ENCODE measurements at places on chromosomes 2 and 18.

- no peak for DNase-seq
These were observed 27.8 kb upstream of the TTC39C start for GRCh38 chr18:23986600-23987359.

GRCh38 chr2:122083256-122084048 is 328.0 kb downstream of the TSN start:
- DNase-seq = no peak

DNA sequence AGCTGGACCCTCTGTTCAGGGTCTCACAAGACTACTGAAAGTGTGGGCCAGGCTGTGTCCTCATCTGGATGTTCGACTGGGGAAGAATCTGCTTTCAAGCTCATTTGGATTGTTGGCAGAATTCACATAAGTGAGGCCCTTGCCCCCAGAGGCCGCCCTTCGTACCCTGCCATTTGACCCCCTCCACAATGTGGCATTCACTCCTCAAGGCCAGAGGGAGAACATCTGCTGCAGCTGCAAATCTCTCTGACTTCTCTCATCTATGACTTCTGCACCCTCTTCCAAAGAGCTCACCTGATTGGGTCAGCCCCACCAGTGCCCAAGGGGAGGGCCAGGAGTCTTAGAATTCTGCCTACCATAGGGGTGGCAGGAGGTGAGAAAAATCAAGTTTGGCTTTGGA is 3.9 kb upstream of the CNDP2 start:
- no peak for DNase-seq

DNA sequence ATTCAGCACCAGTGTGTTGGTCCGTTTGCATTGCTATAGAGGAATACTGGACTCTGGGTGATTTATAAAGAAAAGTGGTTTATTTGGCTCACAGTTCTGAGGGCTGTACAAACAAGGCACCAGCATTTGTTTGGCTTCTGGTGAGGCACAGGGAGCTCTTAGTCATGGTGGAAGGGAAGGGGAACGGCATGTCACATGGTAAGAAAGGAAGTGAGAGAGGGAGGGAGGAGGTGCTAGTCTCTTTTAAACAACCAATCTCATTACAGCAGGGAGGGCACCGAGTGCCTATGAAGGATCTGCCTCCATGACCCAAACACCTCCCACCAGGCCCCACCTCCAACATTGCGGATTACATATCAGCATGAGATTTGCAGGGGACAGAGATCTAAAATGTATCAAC is 143.9 kb upstream of the DLX2 start:
- no peak for DNase-seq

DNA sequence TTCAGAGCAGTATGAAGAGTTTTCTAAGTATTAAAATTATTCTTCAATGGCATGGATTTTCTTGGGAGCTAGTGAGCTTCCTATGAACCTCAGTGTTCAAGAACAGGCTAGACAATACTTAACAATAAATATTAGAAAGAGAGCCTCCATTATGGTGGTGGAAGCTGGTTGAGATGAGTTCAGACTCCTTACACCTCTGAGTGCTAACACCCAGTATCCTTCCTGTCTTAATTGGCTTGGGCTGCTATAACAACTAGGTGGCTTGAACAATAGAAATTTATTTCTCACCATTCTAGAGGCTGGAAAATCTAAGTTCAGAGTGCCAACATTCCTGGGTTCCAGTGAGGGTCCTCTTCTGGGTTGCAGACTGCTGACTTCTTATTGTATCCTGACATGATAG is 369.4 kb upstream of the HNRNPA3 start:
- DNase-seq = no peak

- peak; percentile 31 for DNase-seq
These were observed 9.4 kb downstream of the GPD2 start for GRCh38 chr2:156445296-156446220.

DNA sequence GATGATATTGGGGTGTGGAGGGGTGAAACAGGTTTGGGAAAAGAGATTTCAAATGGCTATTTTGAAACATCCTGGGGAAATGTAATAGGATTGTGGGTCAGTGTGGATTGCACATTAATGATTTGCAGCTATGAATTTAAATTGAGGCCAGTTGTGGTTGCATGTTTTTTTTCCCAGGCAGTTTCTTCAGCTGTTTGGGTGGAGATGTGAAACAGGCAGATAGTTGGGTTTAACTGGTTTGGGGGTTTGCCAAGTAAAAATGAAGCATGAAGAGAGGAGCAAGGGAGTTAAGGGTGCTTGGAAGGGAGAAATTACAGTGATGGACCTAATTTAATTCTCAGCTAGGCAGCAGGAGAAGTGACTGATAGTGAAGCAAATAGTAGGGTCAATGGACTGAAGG is 16.8 kb downstream of the GPD2 start:
- DNase-seq = no peak

DNA sequence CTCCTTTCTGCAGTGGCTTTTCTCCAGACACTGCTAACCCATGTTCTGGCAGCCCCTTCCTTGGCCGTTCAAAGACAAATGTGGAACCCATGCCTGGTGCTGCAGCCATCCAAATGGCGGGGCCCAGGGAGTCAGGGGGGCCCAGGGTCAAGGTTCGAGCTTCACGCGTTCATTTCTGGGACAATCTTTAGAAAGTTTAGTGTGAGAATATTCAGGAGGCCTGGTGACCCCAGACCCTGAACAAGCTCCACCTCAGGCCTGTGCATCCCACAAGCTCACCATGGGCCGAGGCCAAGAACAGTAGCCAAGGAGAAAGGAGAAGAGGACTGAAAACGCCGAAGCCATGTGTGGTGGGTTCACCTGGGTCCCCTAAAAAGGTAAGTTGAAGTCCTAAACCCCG is 54.4 kb downstream of the ANKMY1 start:
- DNase-seq = no peak

- DNase-seq = no peak
These were observed 94.6 kb downstream of the LCLAT1 start for GRCh38 chr2:30541680-30542079.

DNA sequence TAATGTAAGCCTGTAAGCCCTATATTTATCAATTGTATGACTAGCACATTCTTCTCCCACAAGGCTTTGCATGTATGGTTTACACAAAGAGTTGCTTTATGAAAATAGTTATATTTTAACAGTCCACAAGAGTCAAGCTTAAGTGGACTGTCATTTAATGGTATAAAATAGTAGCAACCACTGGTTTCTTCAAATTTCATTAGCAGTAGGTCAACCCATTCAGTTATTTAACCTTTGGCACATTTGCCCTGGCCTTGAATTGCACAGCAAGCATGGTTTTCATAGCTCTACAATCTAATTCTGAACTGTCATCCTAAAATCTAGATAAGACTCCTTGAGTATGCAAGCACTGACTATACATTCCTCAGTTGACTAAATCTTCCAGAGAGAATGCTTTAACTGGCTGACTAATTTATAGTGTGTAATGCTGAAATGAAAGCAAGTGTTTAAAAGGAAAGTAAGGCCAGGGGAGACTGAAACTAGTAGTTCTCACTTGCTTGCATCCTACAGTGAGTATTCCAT is 1.8 kb downstream of the DPP4 start:
- DNase-seq = peak; percentile 39

- DNase-seq = no peak
These were observed 242.0 kb upstream of the LYPD1 start for GRCh38 chr2:132911726-132912724.

- no peak for DNase-seq
These were observed 117.8 kb downstream of the NFATC1 start for GRCh38 chr18:79513381-79514081.

DNA sequence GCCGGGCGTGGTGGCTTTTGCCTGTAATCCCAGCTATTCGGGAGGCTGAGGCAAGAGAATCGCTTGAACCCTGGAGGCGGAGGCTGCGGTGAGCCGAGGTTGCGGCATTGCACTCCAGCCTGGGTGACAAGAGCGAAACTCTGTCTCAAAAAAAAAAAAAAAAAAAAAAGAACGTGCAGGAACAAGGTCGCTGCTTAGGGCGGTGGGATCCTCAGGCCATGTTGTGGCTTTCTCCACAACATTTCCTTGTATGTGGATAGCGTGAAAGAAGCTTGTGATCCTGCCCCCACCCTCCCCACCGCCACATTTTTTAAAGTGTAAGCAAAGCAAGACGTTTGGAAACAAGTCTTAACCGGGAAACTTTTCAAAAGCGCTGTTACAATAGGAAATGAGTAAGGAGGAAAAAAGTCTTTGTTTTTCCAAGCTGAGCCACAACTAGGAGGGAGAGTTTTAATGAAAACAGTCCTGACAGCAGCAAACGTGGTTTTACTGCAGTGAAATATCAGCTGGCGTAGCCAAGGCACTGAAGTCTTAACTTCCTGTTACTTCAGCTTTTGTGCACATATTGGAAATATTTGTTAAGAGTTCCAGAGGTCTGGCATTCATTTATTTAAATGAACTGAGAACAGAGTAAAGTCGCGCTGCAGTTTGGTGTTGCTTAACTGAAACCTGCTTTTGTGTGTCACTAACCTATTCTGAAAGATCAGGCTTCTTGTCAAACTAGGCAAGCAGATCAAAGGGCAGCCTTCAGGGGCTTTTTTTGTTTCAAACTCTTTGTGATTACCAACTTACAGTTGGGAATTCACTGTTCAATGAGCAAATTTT is 3.8 kb downstream of the TGIF1 start:
- DNase-seq = peak; percentile 90

DNA sequence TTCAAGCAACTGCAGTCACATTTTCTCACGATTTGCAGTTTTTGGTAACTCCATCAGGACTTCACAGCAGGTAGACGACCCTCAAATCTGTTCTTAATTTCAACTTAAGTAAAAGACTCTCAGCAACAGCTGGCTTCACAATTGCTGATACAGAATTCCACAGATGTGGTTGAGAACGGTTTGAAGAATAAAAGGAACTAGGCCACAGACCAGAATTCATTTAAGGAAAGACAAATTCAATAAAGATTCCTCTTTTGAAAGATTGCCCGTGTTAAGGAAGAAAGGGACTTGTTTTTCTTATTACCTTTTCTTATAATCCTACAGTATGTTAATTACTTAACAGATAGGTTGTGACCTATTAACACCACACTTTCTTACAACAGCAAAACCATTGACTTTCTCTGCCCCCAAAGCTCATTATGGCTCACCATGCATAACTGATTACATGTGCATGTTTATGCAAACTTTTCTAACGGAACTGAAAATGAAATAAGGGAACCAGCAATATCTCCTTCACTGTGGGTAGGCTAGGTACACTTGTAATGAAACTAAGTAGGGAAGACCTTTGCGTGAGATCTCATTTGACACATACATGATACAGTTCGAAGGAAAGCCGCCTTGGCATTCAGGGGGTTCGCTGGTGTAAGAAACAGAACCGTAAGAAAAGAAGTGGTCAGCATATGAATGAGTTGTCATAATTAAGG is 4.7 kb upstream of the ZNF516 start:
- DNase-seq = no peak

DNA sequence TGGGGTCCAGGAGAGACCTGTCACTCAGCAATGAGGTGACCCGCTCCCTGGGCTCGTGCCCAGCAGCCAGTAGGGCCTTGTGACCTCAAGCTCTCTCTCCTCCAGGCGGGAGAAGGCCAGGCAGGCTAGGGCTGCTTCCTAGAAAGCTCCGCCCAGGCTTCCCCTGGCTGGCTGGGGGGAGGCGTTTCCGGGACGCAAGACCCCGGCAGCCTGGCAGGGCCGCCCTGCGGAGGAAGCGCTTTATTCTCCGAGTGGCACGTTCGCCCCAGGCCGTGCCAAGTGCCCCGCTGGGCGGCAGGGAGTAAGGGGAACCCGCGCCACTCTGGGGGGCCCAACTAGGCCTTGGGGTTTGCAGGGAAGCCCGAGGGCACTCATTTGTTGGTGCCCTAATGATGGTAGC is 21.2 kb upstream of the EPAS1 start:
- no peak for DNase-seq

DNA sequence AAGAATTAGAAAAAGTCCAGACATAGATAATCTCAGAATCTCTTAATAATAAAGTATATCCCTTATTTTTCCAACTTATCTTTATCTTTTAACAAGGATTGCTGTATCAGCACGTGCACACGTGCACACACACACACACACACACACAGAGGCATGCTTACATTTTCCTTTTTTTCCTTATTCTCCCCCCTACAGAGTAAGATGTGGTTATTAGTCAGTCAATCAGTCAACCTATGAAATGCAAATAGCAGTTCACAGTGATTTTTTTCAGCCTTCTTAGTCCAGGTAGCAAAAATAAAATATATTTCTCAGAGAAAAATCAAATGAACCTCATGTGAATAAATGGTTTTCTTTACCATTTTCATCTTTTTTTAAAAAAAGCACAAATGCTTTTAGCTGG is 506.2 kb upstream of the SLC39A10 start:
- no peak for DNase-seq

DNA sequence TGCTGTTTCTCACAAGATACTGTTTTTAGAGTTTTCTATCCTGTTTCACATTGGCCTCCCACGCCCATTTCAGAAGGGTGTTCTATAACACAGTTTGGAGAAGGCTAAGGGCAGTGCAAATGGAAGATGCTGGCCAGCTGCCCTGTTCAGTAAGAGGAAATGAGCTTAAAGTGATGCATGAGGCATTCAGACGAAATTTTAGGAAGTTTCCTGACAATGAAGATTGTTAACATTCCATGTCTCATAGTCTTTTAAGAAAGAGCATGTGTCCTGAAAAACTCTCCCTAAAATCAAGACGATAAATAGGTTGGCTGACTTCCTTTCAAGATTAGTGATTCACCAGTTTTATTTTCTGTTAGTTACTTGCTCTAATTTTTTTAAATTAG is 484.2 kb upstream of the NRP2 start:
- peak; percentile 11 for DNase-seq

DNA sequence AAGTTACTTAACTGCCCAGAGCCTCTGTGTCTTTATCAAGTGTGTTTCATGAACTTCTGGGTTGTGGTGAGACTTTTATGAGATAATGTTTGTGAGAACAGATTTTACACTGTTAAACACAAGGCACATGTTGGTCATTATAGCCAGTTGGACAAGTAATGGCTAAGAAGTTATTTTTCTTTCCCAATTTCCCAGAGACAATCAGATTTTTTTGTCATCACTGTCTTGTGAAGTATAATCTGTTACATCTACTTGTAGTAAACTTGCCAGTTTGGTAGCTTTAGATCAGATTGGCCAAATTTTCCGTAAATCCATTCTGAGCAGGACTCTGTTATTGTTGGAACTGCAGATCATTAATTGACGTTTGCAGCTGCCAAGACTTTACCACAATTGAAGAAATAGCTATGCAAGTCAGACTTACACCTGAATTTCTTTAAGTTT is 838.8 kb downstream of the SLC4A3 start:
- DNase-seq = no peak

DNA sequence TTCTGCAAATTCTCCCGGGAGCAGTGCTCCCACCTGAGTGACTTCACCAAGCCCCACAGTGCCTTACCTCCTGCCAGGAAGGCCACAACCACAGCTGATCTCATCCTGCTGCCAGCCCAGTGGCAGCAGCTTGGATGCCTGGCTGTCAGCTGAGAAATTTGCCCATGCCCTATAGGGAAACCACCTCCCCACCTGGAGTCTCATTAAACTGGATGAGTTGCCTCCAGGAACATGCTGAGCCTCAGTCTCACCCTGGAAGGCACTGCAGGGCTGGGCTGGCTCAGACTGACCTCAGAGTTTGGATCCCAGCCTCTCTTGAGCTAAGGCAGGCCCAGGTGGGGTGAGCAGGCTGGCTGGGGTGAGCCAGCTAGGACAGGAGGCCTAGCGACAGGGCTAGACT is 23.3 kb downstream of the REEP1 start:
- DNase-seq = no peak

Data from amniotic stem cell (primary cell).